ENCODE measurements at places on chromosomes 2 and 18.

GRCh38 chr18:79866889-79867574, 69.3 kb downstream of the KCNG2 start:
- no peak for DNase-seq

DNA sequence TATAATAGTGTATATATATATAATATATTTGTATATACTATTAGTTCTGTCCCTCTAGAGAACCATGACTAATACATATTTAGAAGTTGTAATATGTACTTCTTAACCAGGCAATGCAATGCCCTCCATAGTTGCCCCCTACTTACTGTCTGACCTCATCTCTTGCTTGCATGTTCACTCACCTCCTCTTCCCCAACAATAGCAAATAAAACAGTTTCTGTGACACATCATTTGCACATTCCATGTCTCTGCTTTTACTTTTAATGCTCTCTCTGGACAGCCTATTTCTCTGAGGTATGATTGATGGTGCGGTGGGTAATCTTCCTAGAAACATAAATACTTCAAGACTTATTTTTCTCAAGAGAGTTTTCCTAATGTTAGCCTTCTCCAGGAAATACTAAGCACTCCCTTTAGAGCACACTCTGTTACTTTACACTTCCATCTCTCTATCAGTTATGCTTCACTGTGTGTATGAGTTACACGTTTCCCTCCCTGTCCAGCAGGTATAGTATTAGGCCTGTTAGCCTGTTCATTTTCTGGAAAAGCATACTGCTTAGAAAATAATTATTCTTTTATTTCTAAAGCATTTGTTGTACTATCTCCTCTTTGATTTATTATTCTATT, 295.6 kb upstream of the LRATD1 start:
- DNase-seq: no peak

- DNase-seq: no peak
Observed at GRCh38 chr2:160460333-160460731, 33.3 kb downstream of the RBMS1 start.

DNA sequence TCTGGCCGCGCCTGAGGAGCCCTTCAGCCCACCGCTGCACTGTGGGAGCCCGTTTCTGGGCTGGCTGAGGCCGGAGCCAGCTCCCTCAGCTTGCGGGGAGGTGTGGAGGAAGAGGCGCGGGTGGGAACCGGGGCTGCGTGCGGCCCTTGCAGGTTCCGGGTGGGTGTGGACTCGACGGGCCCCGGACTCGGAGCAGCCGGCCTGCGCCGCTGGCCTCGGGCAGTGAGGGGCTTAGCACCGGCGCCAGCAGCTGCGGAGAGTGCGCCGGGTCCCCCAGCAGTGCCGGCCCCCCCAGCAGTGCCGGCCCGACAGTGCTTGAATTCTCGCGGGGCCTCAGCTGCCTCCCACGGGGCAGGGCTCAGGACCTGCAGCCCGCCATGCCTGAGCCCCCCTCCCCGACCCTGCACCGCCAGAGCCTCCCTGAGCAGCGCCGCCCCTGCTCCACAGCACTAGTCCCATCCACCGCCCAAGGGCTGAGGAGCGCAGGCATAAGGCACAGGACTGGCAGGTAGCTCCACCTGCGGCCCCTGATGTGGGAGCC, 534.2 kb downstream of the ZNF804A start:
- no peak for DNase-seq

DNA sequence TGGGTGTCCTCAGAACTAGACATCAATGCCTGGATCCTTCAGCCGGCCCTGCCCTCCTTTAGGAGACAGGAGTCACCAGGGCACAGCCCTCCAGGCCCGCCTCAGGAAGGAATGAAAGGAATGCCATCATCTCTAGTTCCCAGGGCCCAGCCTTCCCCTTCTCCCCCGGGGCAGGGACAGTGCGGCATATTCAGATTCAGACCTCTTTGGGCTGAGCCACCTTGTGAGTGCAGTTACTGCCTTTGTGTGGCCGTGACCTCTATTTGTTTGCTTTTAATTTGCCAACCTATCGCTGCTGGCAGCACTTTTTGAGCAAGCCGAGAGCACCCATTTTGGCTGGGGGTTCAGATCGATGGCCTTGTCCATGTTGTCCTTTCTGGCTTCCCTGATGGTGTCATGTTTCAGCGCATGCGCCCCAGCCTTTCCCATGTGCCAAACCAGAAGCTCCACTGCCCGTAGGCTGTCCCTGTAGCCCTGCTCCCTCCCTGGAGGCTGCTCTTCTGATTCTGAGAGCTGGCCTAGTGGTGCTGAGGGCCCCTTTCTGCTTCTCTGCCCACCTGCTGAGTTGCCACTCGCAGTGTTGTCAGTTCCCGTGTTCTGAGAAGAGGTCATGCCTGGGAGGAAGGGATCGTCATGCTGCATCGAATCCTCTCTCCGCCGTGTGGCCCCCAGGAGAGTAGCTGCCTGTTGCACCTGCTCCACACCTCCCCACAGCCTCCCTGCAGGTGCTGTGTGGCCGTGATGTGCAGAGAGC, 10.9 kb downstream of the ANKRD23 start:
- peak; percentile 66 for DNase-seq

GRCh38 chr2:172210599-172210998, 107.9 kb upstream of the DLX2 start:
- no peak for DNase-seq

- DNase-seq: no peak
Observed at GRCh38 chr2:212540341-212540740, 1.7 kb upstream of the ERBB4 start.

DNA sequence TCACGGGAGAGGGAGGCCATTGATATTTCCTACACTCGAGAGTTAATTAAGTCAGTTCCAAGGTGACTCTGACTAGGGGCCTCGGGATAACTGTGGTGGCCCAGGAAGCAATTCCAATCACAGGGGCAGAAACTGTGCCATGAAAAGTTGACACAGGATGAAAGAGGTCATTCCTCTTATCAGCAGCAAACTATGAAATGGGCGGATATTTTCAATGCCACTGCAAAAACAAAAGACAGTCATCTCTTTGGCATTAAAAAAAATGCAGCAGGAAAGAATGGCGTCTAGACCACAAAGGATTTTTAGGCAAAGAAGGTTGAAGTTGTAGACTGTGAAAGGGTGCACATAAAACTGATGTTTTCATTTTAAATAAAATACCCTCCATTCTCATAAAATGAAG, 50.0 kb downstream of the TGIF1 start:
- DNase-seq: no peak

DNA sequence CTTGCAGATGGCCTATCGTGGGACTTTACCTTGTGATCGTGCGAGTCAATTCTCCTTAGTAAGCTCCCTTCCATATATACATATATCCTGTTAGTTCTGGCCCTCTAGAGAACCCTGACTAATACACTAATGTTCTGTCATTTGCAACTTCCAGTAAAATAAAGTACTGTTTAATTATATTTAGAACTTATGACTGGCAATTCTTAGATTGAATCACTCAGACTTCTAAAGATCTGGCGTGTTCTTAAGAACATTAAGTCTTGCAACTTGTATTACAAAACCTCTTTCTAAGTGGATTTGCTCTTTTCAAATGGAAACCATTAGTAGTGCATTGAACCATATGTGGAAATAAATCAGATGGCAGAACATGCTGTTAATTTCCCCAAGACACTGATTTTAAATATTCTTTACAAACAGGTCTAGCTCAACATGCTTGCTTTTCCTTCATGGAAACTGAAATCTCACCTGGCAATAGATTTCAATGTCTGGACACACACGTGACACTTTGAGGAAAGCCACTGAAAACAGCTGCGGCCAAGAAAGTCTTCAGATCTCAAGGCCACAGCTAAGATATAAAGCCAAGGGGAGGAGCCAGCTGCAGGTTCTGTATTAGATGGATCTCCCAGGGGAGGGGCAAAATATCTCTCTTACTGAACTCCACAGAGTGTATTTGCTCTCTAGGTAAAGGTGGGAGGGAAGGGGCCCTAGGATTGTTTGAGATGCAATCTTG, 50.6 kb downstream of the PMAIP1 start:
- DNase-seq: no peak

DNA sequence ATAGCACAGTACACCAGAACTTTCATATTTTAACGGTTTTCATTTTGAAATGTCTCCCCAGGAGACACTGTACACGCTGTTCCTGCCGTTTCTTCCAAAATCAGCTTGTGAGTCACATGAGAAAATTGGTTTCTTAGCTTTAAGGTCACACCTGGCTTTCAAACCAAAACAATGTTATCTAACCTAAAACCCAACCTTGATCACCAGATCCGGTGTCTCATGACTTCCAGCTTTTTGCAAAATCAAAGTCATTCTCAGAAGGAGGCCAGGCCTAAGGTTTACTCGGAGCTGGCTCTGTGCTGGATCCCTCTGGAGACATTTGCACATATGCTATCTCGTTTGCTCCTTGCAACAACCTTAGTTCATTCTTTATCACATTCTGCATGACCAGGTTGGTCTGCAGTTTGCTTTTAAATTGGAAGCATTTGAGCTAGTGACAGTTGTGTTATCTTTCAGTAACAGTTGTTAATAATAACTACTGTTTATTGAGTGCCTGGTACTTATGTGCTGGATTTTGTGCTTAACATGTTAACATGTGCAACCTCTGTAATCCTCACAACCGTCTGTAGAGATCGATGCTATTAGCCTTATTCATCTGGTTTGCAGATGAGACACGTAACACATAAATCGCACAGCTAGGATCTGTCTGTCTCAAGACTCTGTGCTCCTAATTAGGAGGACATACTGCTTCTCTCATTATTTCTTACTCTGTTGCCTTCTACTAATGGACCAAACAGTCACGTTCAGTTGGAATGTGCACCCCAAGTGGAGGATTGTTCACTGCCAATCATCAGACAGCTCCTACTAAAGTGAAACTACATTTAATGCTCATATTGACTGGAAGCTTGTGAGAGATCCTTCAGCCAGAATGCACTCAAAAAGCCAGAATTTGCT, 105.5 kb downstream of the RNF144A start:
- DNase-seq: no peak

DNA sequence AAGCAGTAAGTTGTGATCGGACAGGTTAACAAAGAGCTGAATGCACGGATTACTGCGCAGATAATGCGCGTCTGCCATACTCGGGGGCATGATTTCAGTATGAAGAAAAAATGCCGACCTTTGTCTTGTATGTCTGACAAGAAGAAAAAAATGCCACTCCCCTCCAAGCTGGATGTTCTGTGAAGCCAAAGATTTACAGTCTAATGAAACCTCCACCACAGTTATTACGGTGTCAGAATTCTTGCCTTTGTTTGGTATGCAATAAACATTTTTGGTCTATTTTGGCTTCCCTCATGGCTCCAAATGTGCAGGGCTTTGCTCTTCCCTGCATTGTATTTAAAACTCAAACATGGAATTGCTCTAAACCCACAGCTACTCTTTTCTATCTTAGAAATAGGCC, 72.2 kb upstream of the THUMPD2 start:
- DNase-seq: no peak

DNA sequence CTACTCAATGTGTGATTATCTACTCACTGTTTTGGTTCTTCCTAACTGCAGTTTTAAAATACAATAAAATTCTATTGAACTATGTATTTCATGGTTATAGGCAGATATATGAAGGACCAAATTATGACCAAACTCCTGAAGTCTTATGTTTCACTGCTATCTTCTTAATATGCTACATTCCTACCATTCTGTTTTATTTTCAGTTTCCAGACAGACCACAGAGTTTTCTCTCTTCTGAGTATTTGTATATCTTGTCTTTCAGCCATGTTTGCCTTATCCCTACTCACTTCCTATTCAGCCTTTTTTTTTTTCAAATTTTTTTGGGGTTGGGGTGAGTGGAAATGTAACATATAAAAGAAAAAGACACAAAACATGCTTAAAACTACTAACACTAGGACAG, 6.3 kb downstream of the RFTN2 start:
- no peak for DNase-seq

DNA sequence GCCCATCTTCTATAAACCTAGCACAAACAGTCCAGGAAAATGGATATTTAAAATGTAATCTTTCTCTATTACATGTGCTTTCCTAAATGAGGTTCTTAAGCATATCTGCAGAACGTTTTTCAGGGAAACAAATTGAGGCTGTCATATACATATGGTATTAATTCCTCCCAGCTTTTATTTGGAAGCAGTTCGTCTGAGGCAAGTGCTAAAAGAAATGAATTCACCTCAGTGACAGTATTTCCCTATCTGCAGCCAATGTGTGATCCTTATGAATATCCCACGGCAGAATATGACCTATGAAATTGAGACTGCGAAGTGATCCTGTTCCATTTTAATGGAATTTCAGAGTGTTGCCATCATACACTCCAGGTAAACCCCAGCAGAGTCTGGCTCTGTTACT, 7.1 kb downstream of the MYOM1 start:
- no peak for DNase-seq

- DNase-seq: no peak
Observed at GRCh38 chr2:187168720-187169713, 279.0 kb downstream of the CALCRL start.

- no peak for DNase-seq
Observed at GRCh38 chr18:2612996-2613395, 41.6 kb downstream of the NDC80 start.

GRCh38 chr18:26459340-26459739, 89.0 kb downstream of the KCTD1 start:
- DNase-seq: no peak
